Testis (tissue), 5 donors: ENCODE measurements at places on chromosomes 13 and 19. TPM values are rescaled to one million over a fixed set of nuclear protein-coding genes. Genes with fewer than 3 reads are reported as not detected.

- no peak overlapping the region for H3K27ac ChIP-seq
- no peaks in the 10 kb centered on the region for H3K27me3 ChIP-seq
- DNase-seq = peak; percentile 44
- H3K4me3 ChIP-seq = no peak overlapping the region
- no peaks in the 10 kb centered on the region for H3K4me1 ChIP-seq
Observed at GRCh38 chr19:1122972-1123363, 19.2 kb downstream of the GPX4 start.

GRCh38 chr13:113210833-113211232 is 1.4 kb downstream of the CUL4A start:
- no peak overlapping the region for H3K4me3 ChIP-seq
- H3K27ac ChIP-seq = no peak overlapping the region
- no peak for DNase-seq
- no peaks in the 10 kb centered on the region for H3K36me3 ChIP-seq
- no peaks in the 10 kb centered on the region for H3K4me1 ChIP-seq

GRCh38 chr19:51681286-51681941 is 11.7 kb upstream of the SPACA6 start:
- DNase-seq = no peak
- H3K4me3 ChIP-seq = no peak overlapping the region
- no peak overlapping the region for H3K27ac ChIP-seq
- H3K36me3 ChIP-seq = no peaks in the 10 kb centered on the region
- H3K27me3 ChIP-seq = no peaks in the 10 kb centered on the region

DNA sequence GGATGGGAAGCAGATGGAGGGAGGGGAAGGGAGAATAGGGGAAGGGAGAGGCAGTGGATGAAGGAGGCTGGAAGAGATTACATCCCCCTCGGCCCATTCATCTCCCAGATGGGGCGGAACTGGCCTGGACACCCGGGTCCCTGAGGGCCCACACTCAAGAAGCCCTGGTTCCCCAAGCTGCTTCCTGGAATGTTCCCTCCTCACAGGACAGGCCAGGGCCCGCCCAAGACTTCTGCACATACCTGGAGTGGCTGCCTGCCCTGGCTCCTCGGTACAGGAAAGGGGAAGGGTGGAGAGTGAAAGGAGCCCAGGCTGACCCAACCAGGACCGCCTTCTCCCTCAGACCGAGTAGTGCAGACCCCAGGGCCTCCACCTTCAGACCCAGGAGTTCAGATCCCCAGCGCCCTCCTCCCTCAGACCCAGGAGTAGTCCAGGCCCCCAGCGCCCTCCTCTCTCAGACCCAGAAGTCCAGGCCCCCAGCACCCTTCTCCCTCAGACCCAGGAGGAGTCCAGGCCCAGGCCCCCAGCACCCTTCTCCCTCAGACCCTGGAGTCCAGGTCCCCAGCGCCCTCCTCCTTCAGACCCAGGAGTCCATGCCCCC is 489 bp downstream of the NTF4 start:
- no peaks in the 10 kb centered on the region for H3K27me3 ChIP-seq
- peaks cover 13% of the 10 kb centered on the region for H3K4me1 ChIP-seq
- H3K4me3 ChIP-seq = no peak overlapping the region
- no peaks in the 10 kb centered on the region for H3K36me3 ChIP-seq
- no peak overlapping the region for H3K27ac ChIP-seq

DNA sequence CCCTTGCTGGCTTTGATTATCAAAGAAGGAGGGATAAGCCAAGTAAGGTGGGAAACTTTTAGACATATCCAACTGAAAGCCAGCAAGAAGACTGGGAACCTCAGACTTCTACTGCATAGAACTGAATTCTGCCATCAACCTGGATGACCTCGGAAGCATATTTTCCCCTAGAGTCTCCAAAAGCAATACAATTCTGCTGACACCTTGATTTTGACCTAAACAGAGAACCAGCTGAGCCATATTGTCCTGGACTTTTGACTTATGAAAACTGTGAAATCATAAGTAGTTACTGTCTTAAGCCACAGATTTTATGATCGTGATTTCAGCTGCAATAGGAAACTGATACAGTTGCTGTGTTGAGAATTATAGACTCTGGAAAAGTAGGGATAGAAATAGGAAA is 227.6 kb downstream of the PCDH20 start:
- no peak overlapping the region for H3K4me3 ChIP-seq
- no peaks in the 10 kb centered on the region for H3K27me3 ChIP-seq
- no peaks in the 10 kb centered on the region for H3K36me3 ChIP-seq
- no peak overlapping the region for H3K27ac ChIP-seq

DNA sequence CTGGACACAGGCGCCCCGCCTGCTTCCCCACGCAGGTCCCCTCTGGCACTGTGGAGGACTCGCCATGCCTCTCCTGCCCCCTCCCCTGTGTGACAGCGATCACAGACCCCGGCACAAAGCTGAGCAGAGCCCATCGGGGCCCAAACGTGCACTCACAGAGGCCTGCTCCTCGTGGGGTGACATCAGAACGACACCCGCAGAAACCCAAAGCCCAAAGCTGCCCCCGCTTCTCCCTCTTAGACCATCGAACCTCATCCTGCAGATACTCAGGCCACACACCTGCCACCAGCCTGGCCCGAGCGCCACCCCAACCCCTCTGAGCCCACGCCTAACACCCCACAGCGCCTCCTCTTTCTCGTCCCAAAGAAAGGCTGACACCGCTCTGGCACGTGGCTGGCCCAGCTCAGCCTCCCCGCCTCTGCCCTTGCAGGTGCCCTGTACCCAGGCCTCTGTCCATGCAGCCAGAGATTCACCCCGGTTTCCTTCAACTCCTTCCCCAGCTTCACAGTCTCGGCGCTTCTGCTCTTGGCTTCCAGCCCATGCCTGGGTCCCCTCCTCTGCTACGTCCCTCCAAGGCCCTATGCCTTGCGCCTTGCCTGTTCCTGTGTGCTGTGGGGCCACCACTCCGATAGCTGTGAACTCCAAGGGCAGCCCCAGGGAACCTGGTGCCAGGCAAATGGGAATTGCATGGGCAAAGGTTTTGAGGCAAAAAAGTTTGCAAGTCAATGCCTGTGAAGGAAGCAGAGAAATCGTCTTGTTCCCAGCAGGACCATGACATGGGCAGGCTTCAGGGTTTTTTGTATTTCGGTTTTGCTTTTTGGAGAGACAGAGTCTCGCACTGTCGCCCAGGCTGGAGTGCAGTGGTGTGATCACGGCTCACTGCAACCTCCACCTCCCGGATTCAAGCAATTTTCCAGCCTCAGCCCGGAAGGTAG is 831 bp upstream of the CBARP start:
- H3K36me3 ChIP-seq = no peaks in the 10 kb centered on the region
- H3K4me3 ChIP-seq = no peak overlapping the region
- H3K27me3 ChIP-seq = no peaks in the 10 kb centered on the region
- DNase-seq = no peak
- peaks cover 46% of the 10 kb centered on the region for H3K4me1 ChIP-seq

DNA sequence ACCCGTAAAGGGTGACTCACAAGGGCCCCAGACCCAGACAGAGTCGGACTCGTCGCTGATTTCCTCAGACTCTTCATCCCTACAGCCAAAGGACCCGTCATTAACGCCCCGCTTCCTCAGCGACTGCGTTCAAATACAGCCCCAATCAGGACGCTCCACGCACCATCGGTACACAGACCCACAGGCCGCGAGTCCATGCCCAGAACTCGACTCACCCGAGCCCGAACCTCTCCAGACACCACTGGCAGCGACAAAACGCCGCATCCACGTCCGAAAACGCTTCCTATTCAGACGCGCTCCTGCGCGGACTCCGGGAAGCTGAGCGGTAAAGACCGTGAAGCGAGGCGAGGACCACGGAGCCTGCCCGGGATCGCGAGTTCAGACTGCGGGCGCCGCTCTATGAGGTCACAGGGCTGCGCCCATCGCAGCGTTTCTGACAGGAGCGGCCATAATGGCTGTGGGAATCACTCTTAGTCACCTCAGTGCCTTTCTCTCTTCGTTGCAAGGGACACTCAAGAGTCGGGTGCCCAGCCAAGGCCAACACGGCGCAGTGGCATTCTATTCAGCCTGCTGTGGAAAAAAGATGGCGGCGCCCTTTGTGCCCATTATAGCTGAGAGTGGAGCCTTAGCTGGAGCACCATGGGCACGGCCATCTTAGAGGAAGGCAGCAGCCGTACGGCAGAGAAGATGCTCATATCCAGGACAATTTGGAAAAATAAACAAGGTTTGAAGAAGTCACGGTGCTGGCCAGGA is at the start of gene ZNF614:
ZNF614 (minus strand) TSS at position 353 of the 753 bp plus-strand sequence. CDS start 2,634 bp downstream, outside the sequence.
- peak within 1 kb of the TSS; percentile 79 for H3K4me3 ChIP-seq
- H3K27ac ChIP-seq = peak within 1 kb of the TSS; percentile 81
- H3K27me3 ChIP-seq = no peaks in the 10 kb centered on the region
- H3K4me1 ChIP-seq = peaks cover 6% of the 10 kb centered on the region
- peak; percentile 94 for DNase-seq
- peaks cover 5% of the 10 kb centered on the region for H3K36me3 ChIP-seq

DNA sequence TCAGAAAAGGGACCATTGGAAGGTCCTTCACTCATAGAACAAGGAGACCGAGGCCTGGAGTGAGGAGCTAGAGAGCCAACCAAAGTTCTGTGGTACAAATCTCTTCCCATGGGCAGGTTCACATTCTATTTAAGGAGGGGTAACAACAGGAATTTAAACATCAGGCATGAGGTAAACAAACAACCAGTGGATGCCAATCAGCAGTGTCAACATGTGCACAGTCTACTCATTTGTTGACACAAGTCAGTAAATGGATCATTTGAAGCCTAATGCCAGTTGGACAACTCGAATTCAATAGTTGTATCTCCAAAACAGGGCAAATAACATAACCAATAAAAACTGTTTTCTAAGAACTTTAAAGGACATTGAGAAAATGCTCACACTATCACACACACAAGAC is 6.3 kb upstream of the DOCK9 start:
- DNase-seq = no peak
- H3K36me3 ChIP-seq = no peaks in the 10 kb centered on the region
- no peak overlapping the region for H3K4me3 ChIP-seq
- no peaks in the 10 kb centered on the region for H3K27me3 ChIP-seq
- H3K27ac ChIP-seq = no peak overlapping the region

- peak; percentile 56 for DNase-seq
- H3K27ac ChIP-seq = peak overlapping the region; percentile 63
- H3K4me1 ChIP-seq = peaks cover 28% of the 10 kb centered on the region
- no peak overlapping the region for H3K4me3 ChIP-seq
- no peaks in the 10 kb centered on the region for H3K27me3 ChIP-seq
Observed at GRCh38 chr19:16272945-16273344, 51.7 kb upstream of the KLF2 start.

DNA sequence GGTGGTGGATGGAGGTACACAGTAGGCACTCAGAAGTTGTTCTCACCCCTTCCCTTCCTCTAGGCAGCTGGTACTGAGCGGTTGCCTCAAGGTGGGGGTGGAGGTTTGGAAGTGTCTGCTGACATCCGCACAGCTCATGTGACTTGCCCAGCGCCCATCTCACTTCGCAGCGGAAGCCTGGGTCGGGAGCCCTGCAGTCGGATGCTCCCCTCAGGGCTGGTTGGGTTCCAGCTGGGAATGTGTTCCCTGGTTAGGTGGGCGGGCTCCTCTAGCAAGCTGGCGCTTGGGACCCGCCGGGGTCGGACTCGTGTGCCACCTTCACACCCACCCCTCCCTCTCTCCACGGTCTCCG is 10.2 kb downstream of the PPP1R37 start:
- H3K4me1 ChIP-seq = peaks cover 56% of the 10 kb centered on the region
- no peaks in the 10 kb centered on the region for H3K36me3 ChIP-seq
- H3K27ac ChIP-seq = no peak overlapping the region
- no peaks in the 10 kb centered on the region for H3K27me3 ChIP-seq

DNA sequence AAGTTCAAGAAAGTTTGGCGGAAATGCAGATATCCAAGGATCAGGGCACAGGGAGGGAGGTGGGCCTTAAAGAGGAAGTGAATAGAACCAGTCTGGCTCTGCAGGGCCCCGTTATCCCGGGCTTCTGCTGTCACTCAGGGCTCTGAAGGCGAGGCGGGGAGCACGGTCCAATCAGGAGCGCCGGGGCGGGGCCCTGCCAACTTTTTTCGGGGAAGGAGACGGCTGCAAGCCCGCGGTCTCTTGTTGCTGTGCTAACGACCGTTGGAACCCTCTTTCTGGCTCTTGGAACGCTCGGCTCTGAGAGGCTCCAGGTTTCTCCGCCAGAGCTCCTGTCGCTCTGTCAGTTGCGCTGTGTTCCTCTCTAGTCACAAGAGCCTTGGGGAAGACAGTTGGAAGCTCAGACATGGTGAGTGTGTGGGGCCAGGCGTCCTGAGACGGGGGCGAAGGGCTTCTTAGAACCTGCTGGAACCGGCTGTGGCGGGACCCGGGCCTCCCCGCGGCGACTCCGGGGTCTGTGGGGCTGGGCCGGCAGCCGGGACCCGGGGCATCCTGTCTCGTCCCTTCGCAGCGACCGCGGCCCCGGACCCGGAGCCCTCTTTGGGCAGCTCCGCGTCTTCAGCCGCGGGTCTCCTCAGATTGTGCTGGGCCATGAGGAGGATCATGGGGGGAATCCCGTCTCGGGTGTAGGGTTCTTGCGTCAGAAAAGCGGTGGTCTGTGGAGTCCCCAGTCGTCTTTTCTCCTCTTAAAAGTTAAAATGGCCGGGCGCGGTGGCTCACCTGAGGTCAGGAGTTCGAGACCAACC is 27.7 kb downstream of the ZNF844 start:
- H3K36me3 ChIP-seq = no peaks in the 10 kb centered on the region
- H3K4me1 ChIP-seq = no peaks in the 10 kb centered on the region
- peak; percentile 93 for DNase-seq
- peak overlapping the region; percentile 55 for H3K4me3 ChIP-seq
- no peaks in the 10 kb centered on the region for H3K27me3 ChIP-seq

GRCh38 chr19:55339889-55340783 is 460 bp downstream of the KMT5C start:
- H3K36me3 ChIP-seq = no peaks in the 10 kb centered on the region
- peak overlapping the region; percentile 90 for H3K27ac ChIP-seq
- peaks cover 20% of the 10 kb centered on the region for H3K4me1 ChIP-seq
- no peak for DNase-seq

GRCh38 chr19:42683917-42684513 is 56.3 kb downstream of the PSG3 start:
- peak; percentile 60 for DNase-seq
- no peak overlapping the region for H3K27ac ChIP-seq
- H3K36me3 ChIP-seq = no peaks in the 10 kb centered on the region
- no peak overlapping the region for H3K4me3 ChIP-seq
- H3K27me3 ChIP-seq = no peaks in the 10 kb centered on the region

DNA sequence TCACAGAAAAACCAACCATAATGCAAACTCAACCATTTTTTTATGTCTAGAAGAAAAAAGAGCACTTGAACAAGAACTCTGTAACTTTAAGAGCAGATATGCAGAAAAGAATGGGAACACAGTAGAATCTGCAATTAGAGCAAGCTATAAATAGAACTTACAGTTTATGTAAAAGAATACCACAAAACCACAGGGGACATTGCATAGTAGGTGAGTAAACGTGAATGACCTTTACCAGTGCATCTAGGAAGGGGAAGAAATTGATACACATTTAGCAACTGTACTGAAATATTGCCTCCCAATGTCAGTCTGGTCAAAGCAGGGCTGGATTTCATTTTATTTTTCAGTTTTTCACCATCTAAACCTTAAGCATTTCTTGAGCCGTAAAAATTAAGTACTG is 242.2 kb upstream of the EDNRB start:
- no peak overlapping the region for H3K4me3 ChIP-seq
- H3K4me1 ChIP-seq = no peaks in the 10 kb centered on the region
- no peaks in the 10 kb centered on the region for H3K36me3 ChIP-seq
- H3K27me3 ChIP-seq = no peaks in the 10 kb centered on the region
- no peak overlapping the region for H3K27ac ChIP-seq
- DNase-seq = no peak

PEAK3 gene
- 0.55 TPM for total RNA-seq

ZNF587B gene
- 41.2 TPM for total RNA-seq
